ENCODE measurements at places on chromosomes 4 and X. TPM values are rescaled to one million over a fixed set of nuclear protein-coding genes. Genes with fewer than 3 reads are reported as not detected.

DCHS2 gene
- not detected for total RNA-seq

MTTP gene
- 0.30 TPM for total RNA-seq

TLR1 gene
- total RNA-seq = 0.60 TPM

PPP1R3F gene
- total RNA-seq = 7.1 TPM

CTAG2 gene
- 0.65 TPM for total RNA-seq

ITIH6 gene
- total RNA-seq = not detected

TRIM75 gene
- not detected for total RNA-seq

RPL34 gene
- 608 TPM for total RNA-seq

GABRE gene
- 41.3 TPM for total RNA-seq

GLOD5 gene
- total RNA-seq = not detected

TRIM60 gene
- not detected for total RNA-seq

GABRG1 gene
- not detected for total RNA-seq
